ENCODE measurements at places on chromosomes 13 and 19.

- no peak for DNase-seq
These were observed 13.4 kb upstream of the COLGALT1 start for GRCh38 chr19:17542042-17542441.

DNA sequence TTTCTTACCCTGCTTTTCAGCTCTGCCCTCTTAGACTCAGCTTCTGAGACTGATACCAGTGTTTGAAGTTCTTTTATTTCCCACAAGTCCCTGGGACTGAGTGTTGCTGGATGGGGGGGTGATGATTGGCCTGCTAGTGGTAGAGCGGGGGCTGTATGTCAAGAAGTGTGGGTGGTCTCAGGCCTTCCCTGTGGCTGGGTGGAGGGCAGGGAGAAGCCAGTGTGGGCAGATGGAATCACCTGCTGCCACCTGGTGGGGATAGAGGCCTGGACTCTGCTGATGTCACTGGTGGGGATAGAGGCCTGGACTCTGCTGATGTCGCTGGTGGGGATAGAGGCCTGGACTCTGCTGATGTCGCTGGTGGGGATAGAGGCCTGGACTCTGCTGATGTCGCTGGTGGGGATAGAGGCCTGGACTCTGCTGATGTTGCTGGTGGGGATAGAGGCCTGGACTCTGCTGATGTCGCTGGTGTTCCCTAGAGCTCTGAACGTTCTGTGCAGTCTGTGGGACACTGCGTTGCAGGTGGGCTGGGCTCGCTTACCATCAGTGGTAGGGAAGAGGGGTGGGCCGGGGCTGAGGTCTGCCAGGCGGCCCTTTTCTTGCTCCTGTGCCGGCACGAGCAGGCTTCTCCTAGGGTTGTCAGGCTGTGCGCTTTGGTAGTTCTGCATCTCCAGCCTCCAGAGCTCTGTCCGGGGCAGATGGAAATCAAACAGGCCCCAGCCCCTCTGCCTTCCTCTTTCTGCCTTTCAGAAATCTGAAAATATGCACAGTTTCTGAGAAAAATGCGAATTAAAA, 101.3 kb downstream of the ARHGEF7 start:
- peak; percentile 56 for DNase-seq

DNA sequence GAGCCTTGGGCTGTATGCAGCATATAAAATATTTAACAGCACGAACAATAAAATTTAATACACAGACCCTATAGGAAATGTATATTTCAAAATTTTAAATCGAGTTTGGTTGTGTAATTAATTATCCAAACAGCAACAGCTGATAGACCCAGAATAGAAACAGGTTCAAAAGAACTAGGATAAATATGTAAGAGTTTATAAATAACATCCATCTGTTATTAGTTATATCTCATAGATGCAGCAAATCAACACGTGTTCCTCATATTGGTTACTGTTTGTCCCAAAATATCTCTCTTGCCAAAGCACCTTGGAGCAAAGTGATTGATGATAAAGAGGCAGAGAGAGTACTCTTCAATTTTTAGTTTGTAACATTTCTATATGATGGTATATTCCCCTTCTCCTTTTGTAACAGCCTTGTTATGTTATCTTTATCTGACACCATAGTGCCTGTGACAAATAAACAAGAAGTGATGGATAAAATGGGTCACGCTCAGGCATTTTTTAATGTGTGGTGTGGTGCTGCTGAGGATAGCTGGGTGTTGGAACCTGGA, 260.6 kb upstream of the NBEA start:
- no peak for DNase-seq

DNA sequence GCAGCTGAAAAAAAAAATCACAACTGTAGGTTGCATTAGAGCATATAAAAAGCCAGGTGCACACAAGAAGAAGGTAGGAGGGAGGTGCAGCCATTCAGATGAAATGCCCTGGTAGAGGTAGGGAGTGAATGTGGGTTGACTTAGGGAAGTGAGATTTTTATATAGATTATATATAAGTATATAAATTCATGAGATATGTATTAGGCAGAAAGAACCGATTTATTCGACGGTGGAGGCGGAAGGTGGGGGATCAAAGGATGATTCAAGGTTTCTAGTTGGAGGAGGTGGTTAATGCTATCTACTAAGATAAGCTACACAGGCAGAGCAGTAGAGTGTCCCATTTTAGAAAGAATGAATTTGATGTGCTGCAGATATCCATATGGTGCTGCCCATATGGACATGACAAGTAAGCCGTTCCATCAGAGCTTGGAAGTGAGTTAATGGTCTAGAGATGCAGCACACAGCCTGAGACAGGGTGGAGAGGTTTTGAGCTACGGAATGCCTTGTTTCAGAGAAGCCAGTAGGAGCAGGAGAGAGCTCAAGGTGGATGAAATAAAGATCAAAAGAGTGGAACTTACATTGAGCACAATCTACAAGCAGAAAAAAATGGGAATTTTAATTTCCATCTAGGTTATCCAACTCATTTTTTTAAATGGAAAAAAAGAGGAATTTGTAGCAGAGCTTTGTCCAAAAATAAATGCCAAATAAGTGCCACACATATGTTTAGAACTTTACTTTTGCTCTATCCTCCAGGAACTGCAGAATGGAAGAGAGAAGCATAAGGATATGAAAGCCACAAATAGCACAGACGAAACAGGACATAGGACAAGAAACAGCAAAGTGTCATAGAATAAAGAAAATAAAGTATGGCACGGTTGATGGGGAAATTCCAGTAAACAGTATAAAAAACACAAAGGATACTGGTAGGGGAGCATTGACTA, 177.3 kb downstream of the PCDH9 start:
- no peak for DNase-seq

- DNase-seq = peak; percentile 68
These were observed 79.4 kb downstream of the SLC15A1 start for GRCh38 chr13:98672947-98673613.

DNA sequence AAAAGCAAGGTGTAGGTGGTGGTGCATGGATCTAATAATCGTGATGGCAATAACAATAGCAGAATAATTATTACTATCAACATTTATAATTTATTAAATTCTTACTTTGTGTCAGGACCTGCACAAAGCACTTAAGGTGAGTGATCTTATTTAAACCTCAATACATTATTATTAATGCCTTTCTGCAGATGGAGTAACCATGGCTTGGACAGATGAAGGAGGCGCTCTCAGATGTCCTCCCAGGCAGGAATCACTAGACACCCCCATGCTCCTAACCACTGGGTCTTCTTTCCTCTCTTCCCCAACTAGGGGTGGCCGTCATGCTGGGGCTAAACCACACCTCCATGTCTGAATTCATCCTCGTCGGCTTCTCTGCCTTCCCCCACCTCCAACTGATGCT, at the start of gene OR10H2:
Gene OR10H2 (plus strand): TSS at position 301 of the 400 bp plus-strand sequence. CDS start 20 bp downstream, at position 321.
- DNase-seq = no peak

Data from Right ventricle myocardium superior (tissue), 1 donor.